RPMI7951 (cell line): ENCODE measurements at places on chromosomes 13 and 19. TPM values are rescaled to one million over a fixed set of nuclear protein-coding genes. Genes with fewer than 3 reads are reported as not detected.

CCDC70 gene
- not detected in 2 replicates for total RNA-seq

IZUMO1 gene
- total RNA-seq = 0.12 TPM in 1 of 2 replicates, not detected in the other

DPF1 gene
- total RNA-seq = 1.7 and 3.0 TPM in 2 replicates

EFNA2 gene
- total RNA-seq = not detected in 2 replicates

PLK5 gene
- total RNA-seq = not detected in 2 replicates

ZNF358 gene
- total RNA-seq = 35.8 and 50.3 TPM in 2 replicates

MAG gene
- not detected in 2 replicates for total RNA-seq

BAX gene
- 66.6 and 98.1 TPM in 2 replicates for total RNA-seq

NLRP7 gene
- total RNA-seq = not detected in 2 replicates

TEX26 gene
- total RNA-seq = not detected in 2 replicates

ZNF235 gene
- 4.5 and 5.0 TPM in 2 replicates for total RNA-seq

ZNF492 gene
- 1.4 and 2.4 TPM in 2 replicates for total RNA-seq

NAPSA gene
- total RNA-seq = under 0.01 TPM in 1 of 2 replicates, not detected in the other

ZNF880 gene
- total RNA-seq = 13.1 and 17.0 TPM in 2 replicates

DNA sequence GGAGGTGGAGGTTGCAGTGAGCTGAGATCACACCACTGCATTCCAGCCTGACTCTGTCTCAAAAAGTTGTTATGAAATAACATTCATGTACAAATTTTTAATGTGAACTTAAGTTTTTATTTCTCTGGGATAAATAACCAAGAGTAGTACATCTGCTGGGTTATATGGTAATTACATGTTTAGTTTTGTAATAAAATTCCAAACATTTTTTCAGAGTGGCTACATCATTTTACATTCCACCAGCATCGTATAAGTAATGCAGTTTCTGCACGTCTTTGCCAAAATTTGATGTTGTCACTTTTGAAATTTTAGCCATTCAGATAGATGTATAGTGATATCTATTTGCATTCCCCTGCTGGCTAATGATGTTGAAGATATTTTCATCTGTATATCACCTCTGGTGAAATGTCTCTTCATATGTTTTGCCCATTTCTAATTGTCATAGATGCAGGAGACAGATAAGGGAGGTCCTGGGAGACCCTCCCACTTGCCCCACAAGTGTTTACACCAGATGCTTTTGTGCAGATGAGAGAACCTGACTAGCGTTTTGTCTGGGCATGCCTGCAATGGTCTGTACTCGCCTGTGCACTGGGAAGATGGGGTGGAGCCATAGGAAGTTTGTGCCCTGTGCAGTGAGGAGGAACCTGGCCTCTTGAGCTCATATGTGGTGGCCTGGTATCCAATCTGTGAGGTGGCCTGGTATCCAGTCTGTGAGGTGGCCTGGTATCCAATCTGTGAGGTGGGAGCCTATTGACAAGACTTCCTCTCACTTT lies 12.7 kb upstream of the KBTBD6 start:
- DNase-seq = no peak

- peak; percentile 53 for DNase-seq
Observed at GRCh38 chr19:9018163-9018875, 8.1 kb upstream of the MUC16 start.

DNA sequence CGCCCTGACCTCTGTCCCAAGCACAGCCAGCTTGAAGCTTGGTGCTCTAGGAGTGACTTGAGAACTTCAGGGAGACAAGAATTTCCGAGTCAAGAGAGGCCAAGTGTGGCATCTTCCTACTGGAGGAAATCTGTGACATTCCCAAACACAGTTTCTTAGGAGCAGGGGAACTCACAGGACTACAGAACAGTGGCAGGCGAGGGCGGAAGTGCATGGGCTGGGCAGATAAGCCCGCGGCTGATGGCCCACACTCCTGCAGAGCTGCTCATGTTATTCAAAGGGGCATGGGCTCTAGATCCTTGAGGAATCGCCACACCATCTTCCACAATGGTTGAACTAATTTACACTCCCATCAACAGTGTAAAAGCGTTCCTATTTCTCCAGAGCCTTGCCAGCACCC lies 168.8 kb downstream of the KATNAL1 start:
- DNase-seq = no peak

- DNase-seq = peak; percentile 94
Observed at GRCh38 chr19:20039203-20039723, at the start of gene ZNF682. ZNF682 (minus strand) TSS chr19:20039505; CDS start chr19:20039345, 160 bp downstream.

GRCh38 chr19:44643605-44644401 lies at the start of gene PVR:
PVR (plus strand) TSS chr19:44643910; CDS start chr19:44644097, 187 bp downstream.
- peak; percentile 81 for DNase-seq

GRCh38 chr13:36548129-36548528 lies 115.8 kb downstream of the CCNA1 start:
- no peak for DNase-seq

GRCh38 chr13:23695711-23696464 lies 125.7 kb downstream of the TNFRSF19 start:
- DNase-seq = no peak

- DNase-seq = no peak
Observed at GRCh38 chr19:5895409-5895808, 8.2 kb downstream of the NDUFA11 start.

- no peak for DNase-seq
Observed at GRCh38 chr13:92414851-92415250, 811.8 kb upstream of the GPC6 start.

DNA sequence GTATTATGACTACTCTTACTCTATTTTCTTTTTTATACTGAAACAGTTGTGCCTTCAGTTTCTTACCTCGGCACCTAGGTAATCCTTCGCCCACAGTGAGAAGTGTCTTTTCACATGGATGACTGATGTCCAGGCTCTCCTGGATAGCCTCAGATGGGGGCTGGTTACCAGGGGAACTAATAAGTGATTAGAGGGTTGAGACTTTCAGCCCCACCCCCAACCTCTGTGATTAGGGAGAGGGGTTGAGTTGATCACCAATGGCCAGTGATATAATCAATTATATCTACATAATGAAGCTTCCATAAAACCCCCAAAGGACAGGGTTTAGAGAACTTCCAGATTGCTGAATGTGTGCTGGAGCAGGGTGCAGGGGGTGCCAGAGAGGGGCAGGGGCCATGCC lies 43.0 kb upstream of the GPR183 start:
- no peak for DNase-seq

DNA sequence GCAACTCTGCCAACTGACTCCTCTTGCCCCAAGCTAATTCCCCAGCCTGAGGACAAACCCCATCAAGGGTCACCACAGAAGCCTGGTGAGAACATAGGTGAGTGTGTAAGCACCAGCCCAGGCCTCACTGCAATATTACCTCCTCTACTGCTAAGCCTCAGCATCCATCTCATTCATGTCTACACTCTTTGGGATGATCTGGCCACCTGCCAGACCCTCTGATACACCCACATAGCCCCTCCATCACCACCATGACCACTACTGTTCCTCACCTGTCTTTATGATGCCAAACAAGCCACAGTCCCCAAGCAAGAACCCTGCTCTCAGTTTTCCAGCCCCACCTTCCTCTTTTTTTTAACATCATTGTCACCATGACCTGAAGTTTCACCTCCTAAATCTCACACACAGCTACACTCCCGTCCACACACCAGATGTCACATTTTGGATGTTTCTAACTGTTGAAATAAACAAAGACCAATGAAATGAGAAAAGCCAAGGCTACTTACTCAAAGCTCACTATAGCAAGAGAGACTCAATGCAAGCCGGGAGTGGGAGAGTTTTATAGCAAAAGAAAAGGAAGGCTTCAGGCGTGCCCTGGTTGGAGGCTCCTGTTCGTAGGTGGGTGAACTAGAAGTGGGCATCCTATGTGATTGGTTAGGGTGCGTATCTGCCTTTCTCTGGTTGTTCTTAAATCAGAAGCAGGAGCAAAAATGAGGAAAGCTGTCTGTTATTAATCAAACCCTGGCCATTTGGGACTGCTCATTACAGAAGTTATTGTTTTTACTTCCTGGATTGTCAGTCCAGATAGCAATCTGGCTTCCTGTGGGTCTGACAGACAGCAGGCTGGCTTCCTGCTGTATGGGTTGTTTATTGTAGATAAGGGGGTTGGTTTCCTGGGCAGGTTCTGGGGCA lies 2.0 kb downstream of the ZNF792 start:
- peak; percentile 60 for DNase-seq

DNA sequence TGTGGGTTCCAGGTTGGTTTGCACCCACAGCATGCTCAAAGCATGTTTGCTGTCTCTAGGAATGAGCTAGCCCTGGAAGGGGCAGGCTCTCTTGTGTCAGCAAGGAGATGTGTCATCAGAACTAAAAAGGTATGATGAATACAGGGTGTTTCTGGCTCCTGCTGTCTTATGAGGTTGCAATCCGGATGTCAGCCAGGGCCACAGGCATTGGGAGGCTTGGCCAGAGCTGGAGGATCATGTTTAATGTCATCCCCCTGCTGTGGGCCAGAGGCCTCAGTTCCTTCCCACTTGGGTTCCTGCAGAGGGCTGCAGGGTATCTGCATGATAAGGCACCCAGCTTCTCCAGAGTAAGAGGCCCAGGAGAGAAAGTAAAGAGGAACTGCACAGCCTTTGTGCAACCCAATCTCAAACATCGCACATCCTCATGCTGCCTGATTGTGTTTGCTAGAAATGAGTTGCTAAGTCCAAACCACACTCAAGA lies 193.6 kb downstream of the COL4A1 start:
- peak; percentile 35 for DNase-seq

DNA sequence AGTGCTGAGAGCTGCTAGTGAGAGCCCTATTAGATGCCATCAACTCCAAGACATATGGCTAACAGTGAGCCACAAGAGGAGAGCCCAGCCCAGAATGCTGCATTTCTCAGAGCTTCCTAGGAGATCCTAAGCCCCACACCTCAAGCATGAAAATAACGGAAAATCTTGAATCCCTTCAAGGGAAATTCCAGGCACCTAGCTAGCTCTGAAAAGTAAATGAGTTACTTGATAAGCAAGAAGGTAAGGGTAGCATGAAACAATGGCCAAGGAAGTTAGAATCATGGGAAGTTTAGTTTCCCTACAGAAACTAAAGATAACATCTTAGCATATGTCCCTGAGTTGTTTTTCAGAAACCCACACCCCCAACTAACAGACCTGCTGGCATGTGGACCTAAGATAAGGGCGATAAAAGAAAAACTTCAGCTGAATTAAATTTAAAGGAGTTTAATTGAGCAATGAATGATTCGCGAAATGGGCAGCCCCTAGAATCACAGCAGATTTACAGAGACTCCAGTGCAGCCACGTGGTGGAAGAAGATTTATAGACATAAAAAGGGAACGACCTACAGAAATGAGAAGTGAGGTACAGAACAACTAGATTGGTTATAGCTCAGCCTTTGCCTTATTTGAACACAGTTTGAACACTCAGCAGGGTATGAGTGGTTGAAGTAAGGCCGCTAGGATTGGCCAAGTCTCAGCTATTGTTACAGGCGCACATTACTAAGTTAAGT lies 301.3 kb upstream of the DACH1 start:
- no peak for DNase-seq

DNA sequence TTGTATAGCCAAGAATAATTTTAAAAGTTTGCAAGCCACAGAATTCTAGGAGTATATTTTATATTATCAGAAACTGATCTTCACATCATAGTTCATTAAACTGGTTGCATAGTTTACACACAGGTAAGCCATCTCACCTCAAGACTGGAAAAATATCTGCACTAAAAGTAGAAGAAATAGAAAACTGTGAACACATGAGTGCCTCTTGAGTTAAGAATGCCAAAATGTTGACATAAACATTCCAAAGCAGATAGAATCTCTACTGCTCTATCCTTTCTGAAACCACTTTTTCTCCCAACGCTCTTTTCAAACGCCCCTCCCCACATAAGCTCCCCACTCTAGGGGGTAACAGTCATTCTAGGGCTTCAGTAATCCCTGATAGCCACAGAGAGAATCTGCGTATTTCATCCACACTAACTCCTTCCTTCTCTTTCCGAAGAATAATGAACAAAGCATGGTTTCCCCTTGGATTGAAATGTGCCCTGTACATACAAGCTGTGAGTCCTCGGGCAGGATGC lies 201.5 kb downstream of the IRS2 start:
- no peak for DNase-seq

- no peak for DNase-seq
Observed at GRCh38 chr19:5996102-5996501, 18.2 kb upstream of the RANBP3 start.

GRCh38 chr19:44722131-44723121 lies 23.5 kb downstream of the CEACAM16 start:
- peak; percentile 74 for DNase-seq

- no peak for DNase-seq
Observed at GRCh38 chr13:35460061-35460460, 16.4 kb downstream of the MAB21L1 start.

- DNase-seq = no peak
Observed at GRCh38 chr19:54739587-54740497, 1.5 kb downstream of the KIR2DL3 start.

DNA sequence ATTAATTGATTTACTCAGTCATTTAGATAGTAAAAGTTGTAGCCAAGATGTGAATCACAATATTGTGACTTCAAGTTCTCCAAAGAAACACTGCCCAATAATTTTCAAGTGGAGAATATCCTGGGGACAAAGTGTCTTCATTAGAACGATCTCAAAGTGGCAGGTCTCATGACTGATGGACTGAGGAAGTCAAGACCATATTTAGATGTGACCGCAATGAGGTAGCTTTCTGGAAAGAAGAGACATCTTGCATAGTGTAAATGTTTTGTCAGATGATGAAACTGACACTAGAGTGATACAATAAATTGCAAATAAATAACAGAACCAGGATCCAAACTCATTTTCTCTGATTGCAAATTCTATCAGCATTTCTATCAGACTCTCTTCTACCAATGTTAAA lies 1476.9 kb downstream of the EFNB2 start:
- no peak for DNase-seq

DNA sequence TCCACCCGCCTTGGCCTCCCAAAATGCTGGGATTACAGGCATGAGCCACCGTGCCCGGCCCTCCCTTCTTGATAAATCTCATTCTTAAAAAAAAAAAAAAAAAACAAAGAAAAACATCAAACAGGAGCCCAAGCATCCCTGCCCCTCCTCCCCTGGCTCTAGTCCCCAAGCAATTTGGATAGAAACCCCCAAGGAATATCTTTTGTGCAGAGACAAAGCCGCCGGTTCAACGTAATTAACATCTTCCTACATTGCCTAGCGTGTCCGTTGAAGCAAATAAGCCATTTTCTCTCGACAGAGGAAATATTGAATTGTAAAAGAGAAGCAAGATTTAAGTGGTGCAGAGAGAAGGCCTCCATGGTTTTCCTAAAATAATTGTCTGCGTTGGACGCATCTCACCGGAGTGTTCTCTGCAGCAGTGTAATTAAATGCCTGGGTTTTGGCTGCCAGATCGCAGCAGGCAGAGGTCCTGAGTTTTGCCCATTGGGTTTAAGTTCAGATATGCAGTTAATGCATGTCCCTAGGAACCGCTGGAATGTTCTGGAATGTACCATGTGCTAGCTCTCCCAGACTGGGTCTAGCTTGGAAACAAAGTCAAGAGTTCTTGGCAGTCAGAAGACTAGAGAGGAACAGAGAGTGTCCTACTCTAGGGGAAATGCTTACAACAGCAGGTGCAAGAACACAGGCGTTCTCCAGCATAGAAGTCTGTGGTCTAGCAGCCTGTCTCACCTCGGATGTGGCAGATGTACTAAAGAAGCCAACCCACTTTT lies 30.8 kb downstream of the PIN1 start:
- DNase-seq = no peak

DNA sequence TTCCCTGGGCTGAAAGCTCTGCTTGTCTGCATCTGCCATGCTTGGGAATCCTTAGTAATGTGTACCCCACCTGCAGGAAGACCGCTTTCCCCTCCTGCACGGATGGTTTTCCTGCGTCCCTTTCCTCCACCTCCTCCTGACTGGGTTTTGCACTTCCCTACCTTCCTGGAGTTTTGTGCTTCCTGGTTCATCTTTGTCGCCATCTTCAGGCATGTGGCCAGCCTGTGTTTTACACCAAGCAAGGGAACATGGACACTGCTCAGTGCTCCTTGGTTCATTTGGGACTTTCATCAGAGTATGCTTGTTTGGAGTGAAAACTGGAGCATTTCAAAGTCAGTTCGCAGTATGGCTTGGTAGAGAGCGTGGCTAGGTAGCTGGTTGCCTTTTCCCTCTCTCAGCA lies 30.7 kb downstream of the ERICH6B start:
- peak; percentile 17 for DNase-seq
